GM04504 (cell line): ENCODE measurements at places on chromosomes 6 and 20.

DNA sequence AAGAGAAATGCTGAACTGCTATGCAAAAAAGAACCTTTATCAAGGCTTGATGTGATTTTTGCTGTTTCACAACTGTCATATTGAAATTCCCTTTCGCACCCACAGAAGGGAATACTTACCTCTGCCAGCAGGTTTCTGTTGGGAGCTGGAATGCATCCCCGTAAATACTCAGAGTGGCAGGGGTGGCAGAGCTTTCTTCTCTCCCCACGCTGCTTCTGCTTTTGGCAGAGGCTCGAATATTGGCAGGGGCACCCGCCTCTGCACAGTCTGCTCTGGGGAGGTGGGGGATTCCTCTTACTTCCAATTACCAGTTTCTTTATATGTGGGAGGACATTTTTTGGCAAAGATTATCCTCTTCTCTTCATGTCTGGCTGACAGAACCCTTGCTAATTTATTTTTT is 28.4 kb downstream of the TMEM200A start:
- no peak for DNase-seq

GRCh38 chr20:57772349-57772964 is 62.6 kb upstream of the PMEPA1 start:
- peak; percentile 32 for DNase-seq

DNA sequence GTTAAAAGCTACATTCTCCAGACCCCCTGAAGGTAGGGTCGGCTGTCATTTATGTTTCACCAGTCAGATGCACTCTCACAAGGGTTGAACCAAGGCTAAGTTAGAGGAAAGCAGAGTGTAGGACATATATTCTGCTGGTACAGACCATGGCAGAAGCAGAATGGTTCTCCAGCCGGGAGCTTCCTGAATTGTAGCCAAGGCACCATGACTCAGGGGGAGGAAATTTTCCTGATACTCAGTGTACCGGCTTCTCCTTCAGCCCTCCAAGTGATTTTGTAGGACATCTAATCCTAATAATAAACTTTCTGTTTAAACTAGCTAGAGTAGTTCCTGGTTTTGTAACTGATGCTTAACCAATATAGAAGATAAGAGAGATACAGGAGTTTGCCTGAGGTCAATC is 14.2 kb upstream of the SLPI start:
- DNase-seq: no peak

DNA sequence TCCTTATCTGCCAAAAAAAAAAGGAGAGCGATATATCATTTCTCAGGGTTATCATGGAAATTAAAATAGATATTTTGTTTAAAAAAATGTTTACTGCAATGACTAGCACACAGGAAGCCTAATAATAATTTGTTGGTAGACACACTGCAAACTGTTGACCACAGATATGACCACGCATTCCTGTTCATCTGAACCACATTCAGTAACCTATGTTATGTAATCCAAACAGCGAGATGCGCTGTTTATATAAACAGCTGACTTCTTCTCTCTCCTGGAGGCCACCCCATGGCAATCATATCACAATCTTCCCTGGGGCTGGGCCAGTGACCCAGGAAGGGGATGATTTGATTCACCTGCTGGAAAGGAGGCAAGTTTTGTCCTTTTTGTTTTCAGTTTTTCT is 129.3 kb upstream of the UST start:
- DNase-seq: peak; percentile 40

DNA sequence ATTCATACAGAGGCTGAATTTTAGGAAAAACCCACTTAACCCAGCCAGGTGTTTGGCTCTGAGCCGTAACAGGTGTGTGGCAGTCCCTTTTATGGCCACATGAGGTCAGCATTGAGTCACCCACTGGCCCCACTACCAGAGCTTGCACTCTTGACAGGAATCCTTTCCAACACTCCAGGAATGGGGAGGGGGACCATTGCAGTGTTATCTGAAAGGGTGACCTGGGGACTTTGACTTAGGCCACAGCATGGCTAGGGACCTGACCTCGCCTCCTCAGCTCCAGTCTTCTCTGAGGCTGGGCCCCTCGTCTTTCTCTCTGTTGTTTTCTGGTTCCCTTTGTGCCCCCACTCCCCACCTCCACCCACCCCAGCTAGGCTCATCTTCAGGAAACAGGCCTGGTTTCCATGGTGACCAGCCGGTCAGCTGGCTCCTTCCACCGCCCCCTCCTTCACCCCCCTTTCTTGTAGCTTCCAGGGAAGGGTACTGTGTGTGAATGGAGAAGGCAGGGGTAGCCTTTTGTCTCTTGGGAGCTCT is 2.1 kb upstream of the TMEM151B start:
- DNase-seq: no peak

- DNase-seq: no peak
Observed at GRCh38 chr6:141195251-141195832, 937.4 kb upstream of the GJE1 start.

GRCh38 chr6:29589423-29590048 is 4.6 kb downstream of the OR2H2 start:
- DNase-seq: peak; percentile 9

DNA sequence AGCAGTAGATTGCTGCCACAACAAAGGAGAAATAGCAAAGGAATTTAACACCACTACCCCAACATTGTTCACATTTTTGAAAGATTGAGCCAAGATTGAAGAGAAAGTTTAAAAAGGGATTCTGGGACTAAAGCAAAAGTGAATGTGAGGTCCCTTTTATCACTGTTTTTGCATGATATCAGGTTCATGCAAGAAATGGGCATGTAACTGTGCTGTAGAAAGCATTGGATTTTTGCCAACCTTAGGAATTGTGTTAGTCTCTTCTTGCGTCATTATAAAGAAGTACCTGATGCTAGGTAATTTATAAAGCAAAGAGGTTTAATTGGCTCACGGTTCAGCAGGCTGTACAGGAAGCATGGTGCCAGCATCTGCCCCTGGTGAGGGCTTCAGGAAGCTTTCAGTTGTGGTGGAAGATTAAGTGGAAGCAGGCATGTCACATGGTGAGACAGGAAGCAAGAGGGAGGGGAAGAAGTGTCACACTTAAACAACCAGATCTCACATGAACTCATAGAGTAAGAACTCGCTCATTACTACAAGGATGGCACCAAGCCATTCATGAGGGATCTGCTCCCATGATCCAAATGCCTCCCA is 4.6 kb upstream of the GJB7 start:
- DNase-seq: no peak

GRCh38 chr6:53302678-53303360 is 45.9 kb downstream of the ELOVL5 start:
- peak; percentile 72 for DNase-seq

- no peak for DNase-seq
Observed at GRCh38 chr6:30311101-30311500, 15.6 kb upstream of the TRIM39 start.
